Left ventricle myocardium inferior (tissue), 1 donor: ENCODE measurements at places on chromosomes 5 and 9. TPM values are rescaled to one million over a fixed set of nuclear protein-coding genes. Genes with fewer than 3 reads are reported as not detected.
A peak's percentile ranks its signal among the peaks of the same experiment; 100 is the strongest.

Gene HTR4
- 0.99 TPM for total RNA-seq

Gene NINJ1
- 53.7 TPM for total RNA-seq

Gene NTNG2
- 1.9 TPM for total RNA-seq

Gene SPATA31E1
- not detected for total RNA-seq

GRCh38 chr5:139181322-139181730 lies 16.8 kb downstream of the SIL1 start:
- DNase-seq = no peak

GRCh38 chr9:134323741-134324358 lies 2.4 kb upstream of the RXRA start:
- peak; percentile 31 for DNase-seq

DNA sequence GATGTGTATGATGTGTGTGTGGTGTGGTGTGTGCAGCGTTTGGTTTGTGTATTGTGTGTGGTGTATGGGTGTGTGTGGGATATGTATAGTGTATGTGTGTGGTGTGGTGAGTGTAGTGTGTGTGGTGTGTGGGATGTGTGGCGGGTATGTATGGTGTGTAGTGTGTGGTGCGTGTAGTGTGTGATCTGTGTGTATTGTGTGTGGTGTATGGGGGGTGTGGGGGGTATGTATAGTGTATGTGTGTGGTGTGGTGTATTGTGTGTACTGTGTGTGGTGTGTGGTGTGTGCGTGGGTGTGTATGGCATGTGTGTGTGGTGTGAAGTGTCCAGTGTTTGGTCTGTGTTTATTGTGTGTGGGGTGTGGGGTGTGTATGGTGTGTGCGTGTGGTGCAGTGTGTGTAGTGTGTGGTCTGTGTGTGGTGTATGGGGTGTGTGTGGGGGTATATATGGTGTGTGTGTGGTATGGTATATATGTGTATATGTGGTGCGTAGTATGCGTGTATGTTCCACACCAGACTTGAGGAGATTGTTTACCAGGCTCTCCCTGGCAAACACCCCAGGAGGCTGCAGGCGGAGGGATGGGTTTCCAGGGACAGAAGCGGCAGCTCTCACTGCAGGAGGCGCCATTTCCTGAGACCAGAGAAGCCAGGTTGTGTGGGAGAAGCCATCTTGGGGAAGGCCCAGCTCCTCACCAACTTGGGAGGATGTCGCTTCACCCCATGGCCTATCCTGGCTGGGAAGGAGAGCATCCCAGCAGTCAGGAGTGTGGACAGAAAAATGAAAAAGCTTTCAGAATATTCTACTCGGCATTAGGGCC lies 138.1 kb downstream of the NXNL2 start:
- DNase-seq = no peak

DNA sequence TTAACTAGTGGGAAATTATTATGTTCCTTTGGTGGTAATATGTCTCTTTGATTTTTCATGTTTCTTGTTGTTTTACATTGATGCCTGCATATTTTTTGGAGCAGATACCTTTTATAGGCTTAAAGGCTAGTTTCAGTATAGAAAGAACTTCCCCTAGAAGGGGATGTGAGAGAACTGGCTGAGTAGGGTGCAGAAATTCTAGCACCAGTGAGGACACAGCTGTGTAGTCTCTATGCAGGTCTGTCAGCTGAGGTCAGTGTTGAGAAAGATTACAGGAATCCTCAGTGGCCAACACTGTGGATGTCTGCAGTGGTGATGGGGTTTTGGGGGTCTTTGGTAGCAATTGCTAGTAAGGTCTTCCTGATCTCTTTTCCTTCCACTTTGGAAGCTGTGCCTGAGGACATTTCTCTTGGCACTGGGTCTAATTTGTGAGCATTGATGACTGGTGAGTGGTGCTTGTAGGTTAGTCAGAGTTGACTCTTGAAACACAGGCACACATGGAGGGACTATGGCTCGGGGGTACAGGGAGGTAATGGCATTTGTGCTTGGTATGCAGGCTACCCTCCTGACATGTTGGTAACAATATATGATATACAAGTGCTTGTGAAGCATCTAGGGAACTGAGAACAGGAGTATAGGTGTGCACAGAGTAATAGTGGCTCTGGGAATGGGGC lies 221.4 kb downstream of the SPATA31D1 start:
- DNase-seq = no peak

GRCh38 chr5:76379316-76379715 lies 23.8 kb upstream of the IQGAP2 start:
- no peak for DNase-seq

DNA sequence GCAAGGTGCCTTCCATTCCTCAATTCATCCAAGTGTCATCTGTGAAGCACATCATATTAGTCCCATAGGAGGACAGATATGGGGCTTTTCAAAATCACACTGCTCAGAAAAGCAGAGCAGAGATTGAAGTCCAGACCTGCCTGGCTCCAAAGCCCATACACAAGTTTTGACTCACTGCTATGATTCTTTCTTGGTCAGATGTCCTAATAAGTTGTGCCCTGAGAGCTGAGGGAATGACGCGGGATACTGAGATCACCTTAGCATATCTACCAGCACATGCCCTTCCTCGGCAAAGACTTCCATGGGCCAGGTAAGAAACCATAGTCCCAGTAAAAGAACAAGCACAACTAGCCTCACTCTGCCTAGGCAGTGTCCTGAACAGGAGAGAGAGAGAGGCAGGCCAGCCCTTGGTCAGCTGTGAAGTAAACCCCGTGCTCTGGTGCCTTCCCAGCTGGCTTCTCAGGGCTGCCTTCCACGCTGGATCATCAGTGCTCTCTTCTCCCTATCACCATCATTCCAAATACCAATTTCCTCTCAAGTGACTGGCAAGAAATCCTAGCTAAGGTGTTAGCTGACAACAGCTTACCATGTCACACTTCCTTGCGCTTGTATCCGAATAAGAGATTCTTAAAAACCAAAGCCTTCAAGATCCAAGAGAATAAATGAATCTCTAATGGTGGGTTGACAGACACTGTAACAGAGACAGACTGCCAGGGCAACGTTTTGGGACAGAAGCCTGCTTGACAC lies 73.2 kb downstream of the SIL1 start:
- no peak for DNase-seq

DNA sequence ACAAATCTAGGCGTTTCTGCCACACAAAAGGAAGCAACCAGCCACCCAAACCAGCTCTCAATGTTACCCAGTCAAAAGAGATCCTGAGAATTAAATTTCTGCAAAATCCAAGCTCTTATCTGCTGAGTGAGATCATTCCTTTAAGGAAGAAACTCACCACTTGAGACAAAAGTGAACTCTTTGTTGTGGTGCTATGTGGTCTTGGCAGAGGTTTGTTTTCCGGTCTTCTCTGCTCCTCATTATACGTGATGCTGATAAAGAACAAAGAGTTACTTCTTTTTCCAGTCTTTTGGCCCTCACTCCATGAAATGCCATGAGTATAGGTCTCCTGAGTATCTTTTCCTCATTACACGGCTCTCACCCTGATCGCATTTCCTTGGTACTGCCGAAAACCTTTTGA lies 82.1 kb downstream of the PRKACG start:
- DNase-seq = no peak

DNA sequence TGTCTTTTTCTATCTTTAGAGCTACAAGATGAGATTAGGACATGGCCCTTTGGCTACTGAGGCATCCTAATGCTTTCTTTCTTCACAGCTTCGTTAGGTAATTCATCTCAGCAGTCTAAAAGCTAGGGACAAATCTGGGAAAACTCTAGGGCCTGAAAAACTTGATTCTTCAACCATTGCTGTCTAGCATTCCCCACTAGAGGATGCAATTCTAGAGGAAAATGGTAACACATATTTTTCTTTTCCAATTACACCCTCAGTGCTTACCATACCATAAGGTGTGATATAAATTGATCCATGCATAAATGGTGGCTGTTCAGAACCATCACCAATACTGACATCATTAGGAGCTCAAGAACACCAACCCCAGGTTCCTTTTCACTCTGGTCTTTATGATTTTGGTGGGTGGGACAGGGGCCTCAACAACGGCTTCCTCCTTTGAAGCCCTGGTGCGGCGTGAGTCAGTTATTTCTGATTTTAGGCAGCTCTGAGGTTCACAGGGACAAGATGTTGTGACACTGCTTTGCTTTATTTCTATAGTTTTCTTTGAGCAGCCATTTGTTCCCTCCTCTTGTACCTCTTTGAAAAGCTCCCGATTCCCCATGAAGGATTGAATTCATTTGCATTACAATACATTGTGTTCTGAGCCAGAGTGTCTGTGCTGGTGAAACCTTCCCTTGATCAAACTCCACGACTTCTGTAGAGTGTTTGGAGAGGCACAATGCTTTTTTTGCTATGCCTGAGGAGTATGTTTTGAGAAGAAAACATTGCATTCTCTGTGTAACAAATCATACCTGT lies 526.0 kb upstream of the TRPC7 start:
- DNase-seq = no peak

DNA sequence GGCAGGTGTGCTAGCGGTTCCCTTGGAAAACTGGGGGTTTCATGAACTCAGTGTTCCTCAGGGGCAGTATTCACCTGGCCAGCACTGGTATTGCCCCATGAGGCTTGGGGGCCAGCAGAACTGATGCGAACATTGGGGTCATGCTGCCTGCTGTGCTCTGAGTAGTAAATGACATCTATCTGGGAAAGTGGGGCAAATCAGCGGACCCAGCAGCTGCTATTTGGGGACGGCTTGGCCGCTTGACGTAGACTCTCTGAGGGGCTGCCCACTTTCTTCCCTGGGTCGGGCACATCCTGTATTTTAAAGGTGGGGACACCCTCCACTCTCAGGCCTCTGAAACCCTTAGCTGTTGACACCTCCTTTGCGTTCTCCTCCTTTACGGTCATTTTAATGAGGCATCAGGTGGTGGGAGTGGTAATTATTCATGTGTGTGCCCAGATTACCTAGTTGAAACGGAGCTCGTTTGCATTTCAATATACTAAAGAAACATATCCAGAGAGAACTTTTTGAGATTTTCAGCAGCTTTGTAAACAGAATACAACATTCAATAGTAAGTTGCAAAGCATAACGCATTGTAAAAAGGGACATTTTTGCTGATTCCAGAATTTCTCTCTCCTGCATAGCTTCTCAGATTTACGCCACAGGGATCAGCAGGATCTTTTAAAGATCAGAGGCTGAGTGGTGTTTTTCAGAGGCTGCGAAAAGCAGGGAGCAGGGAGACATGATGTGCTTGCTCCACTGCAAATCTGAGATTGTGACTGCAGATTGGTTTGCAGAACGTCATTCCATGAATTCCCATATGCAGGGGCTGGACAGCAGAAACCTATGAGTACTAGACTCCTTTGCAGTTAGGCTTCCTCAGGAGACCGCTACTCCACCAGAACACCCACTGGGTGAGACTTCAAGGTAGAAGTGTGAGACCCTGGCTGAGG lies 56.8 kb upstream of the ZFR start:
- no peak for DNase-seq

DNA sequence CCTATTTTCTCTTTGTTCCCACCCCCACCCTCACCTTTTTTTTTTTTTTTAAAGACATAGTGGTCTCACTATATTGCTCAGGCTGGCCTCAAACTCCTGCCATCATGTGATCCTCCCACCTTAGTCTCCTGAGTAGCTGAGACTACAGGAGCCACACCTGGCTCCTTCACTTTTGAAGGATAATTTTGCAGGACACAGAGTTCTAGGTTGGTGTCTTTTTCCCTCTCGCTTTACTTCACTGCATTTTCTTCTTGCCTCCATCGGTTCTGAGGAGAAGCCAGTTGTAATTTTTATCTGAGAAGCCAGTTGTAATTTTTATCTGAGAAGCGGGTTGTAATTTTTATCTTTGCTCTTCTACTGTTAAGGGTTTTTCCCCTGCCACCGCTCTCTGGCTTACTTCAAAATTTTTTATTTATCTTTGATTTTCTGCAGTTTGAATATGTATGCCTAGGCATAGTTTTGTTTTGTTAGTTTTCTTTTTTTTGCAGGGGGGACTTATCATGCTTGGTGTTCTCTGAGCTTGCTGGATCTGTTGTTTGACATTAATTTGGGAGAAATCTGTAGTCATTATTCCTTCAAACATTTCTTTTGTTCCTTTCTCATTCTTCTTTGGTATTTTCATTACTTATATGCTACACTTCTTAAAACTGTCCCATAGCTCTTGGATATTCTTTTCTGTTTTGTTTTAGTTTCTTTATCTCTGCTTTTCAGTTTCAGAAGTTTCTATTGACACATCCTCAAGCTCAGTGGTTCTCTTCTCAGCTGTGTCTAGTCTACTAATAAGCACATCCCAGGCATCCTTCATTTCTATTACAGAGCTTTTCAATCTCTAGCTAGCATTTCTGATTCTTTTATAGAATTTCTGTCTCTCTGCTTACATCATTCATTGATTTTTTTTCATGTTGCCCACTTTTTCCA lies 148.2 kb upstream of the CHD1 start:
- DNase-seq = no peak

DNA sequence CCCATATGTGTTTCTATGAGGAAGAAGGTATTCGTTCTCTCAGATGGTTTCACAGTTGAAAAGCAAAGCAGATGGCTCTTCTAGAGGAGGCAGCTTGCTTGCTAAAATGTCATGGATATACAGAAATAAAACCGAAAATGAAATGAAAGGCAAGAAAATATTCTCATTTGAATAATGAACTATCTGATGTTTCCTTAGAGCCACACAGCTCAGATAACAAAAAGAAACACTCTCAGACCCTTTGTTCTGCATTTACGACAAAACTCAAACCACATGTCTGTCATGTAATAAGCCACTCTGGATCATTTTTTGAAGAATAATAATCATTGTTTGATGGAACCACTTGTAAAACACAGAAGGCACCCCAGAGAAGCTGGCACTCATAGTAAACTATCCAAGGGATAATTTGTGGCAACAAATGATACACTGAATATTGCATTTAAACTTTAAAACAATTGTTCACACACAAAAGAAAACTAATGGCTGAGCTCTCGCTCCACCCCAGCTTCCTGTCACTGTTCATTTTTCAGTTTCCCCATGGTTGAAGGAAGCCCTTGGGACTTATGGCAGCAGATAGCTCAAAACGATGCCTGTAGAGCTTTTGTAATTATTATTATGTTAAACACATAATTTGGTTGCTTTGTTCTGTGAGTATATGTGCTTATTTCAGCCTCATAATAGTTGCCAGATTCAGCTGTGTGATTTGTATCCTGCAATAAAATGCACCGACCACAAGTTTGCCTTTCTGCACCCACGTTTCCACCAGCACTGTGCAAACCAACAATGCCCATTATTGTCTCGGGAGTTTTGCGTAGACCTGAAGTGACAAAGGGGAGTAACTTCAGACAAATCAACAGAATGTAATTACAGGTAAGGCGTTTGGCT lies 256.0 kb downstream of the TMEM167A start:
- DNase-seq = no peak

DNA sequence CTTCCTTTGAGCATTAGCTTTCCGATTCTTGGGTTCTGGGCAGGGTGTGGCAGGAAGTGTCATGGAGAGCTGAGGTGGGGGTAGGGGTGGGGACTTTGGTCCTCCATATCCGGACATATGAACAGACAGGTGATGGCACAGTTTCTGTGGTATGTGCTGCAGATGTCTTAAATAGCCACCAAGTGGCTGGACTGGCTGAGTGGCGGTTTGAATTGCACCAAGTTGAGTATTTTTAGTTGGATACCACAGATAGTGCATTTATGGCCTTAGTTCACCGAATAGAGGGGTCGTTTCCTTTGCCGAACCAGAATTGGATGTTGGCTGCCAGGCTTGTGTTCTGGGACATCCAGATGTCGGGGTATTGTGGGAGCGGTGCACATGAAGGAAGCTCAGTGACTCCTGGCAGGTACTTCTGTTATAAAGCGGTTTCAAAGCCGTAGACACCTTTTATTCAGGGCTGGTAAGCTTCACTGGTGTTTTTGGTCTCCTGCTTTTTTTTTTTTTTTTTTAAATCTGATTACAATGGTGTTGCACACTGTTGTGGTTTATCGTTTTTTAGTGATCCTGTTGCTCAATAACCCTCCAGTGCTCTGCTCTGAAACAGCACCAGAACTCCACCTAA lies 15.1 kb upstream of the TNFAIP8 start:
- DNase-seq = no peak

- no peak for DNase-seq
These were observed 565.0 kb downstream of the DMRTA1 start for GRCh38 chr9:23011669-23012068.
